GM23338 (cell line): ENCODE measurements at places on chromosomes 5 and 9. TPM values are rescaled to one million over a fixed set of nuclear protein-coding genes. Genes with fewer than 3 reads are reported as not detected.
A peak's percentile ranks its signal among the peaks of the same experiment; 100 is the strongest.

Gene PCDHB11
- 0.19 and 0.33 TPM in 2 replicates for polyA plus RNA-seq

DNA sequence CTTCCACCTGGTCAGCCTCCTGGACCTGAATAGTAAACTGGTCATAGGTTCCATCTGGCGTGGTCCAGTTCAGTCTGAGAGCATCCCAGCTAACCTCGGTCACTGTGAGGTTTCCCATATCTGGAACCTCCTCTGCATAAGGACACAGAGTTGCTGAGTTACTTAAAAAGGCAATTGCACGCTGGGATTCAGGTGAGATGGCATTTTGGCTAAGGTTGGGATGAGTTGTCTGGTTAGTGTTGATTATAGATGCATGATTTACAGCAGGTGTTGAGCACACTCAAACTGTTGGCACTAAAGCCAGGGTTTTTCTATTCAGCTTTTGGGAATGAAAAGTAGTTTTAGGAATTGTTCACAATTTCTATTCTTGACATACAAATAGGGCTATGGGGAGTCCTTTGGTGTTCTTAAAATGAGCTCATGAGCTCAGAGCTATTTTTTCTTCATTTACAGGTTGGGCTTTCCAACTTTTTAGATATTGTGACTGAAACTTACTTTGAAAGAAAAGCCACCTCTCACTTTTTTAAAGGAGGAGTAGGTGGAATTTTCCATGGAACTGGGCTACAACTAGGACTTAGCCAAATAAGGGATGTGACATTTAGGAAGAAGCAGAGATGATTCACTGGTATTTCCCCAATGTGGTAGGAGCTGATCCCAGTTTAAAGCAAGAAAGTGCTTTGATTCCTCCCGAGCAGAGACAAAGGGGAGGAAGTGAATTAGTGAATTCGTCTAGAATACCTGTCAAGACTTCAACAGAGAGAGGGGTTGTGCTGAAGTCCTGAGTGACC lies 54.7 kb downstream of the TNC start:
- no peak overlapping the region for H3K27ac ChIP-seq
- peak; percentile 25 for DNase-seq
- H3K4me3 ChIP-seq = no peak overlapping the region
- H3K4me1 ChIP-seq = 0 out of 2 replicates have a peak, but pooled peaks cover 4% of the 10 kb centered on the region
- H3K27me3 ChIP-seq = no peaks in the 10 kb centered on the region

- no peak overlapping the region for H3K4me3 ChIP-seq
- no peak overlapping the region for H3K27ac ChIP-seq
- H3K27me3 ChIP-seq = no peaks in the 10 kb centered on the region
- peaks cover 8% of the 10 kb centered on the region; the same call in 1 of the 2 replicates for H3K4me1 ChIP-seq
Observed at GRCh38 chr9:5263351-5264218, 32.4 kb downstream of the INSL4 start.

DNA sequence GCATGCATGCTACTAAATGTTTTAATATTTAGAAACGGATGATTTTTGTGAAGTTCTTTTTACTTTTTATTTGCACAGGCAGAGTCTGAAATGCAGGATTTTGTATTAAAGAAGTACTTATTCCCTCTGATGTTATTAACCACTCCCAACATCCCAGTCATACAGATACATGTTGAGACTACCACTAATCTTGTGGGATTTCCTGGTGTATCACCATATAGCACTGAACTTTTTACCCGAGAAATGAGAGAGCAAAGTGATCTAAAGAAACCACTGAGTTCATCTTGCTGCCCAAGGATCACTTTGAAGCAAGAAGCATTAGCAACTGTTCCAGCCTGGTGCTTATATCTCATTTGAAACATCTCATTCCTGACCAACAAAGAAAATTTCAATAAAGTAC lies 443.8 kb downstream of the BNC2 start:
- DNase-seq = no peak
- H3K27ac ChIP-seq = no peak overlapping the region

Gene TPPP
- polyA plus RNA-seq = 0.38 and 0.48 TPM in 2 replicates
